ENCODE measurements at places on chromosomes 2 and 18.
A peak's percentile ranks its signal among the peaks of the same experiment; 100 is the strongest.

DNA sequence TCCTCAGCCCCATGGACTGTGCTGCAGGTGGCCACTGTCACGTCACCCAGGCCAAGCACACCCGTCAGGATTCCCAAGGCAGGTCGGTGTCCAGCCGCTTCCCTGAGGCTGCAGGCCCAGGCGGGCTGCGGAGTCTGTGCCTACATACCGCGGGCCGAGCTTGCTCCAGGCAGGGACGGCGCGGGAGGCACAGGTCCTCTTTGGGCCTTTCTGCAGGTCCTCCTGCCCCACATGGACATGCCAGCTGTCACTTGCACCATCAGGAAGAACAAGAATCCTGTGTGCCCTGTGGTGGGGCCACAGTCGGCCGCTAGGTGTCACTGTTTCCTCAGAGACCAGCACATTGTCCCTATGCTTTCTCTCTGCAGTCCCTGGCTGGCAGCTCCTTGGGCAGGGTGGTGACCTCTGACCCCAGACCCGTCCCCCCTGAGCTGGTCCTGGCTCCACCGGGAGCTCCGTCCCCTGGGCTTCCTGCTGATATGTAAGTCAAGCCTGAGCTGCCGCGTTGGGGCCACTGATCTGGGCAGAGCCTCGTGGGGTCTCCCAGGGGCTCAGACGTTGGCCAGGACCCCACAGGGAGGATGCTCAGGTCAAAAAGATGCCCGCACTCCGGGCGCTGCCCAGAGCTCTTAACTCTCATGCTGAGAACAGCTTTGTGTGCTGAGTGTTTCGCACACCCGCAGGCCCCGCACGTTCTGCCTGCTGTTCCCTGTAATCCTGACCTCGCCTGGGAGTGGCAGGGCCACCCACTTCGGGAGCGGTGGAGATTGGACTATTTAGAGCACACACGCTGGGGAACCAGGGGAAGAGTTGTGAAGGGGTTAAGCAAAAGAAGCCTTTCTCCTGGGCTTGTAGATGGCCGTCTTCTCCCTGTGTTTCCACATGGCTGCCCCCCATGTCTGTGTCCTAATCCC, 17.3 kb upstream of the AGXT start:
- peak; percentile 77 for DNase-seq

- no peak for DNase-seq
Measured at GRCh38 chr18:78721981-78722380, 257.6 kb upstream of the SALL3 start.

- no peak for DNase-seq
Measured at GRCh38 chr2:98846041-98846440, 90.0 kb downstream of the CRACDL start.

GRCh38 chr2:216694082-216694825, 1.1 kb downstream of the IGFBP5 start:
- DNase-seq, result no peak

DNA sequence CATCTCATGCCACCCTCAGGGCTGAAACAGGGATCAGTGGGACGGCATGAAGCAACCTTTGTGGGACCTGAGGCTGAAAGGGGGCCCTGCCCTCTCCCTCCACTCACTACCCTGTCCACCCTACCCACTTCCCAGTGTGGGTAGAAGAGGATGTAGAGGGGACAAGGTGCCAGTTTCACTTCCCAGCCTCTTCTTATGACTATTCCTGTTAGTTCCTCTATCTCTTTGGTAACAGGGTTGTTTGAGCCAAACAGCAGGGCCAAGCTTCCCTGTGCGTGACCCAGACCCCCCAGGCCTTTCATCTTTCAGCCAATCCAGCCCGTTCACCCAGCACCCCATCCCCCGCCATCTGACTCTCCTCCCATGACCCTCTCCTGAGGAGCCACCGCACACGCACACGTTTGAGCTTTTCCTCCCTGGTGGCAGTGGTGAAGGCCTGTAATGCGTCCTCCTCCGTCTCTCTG, 82.3 kb downstream of the STPG4 start:
- DNase-seq, result no peak

Measured in activated CD8-positive, alpha-beta memory T cell treated with anti-CD3 and anti-CD28 coated beads for 1 hour (primary cell).